ENCODE measurements at places on chromosomes 1 and 21.

DNA sequence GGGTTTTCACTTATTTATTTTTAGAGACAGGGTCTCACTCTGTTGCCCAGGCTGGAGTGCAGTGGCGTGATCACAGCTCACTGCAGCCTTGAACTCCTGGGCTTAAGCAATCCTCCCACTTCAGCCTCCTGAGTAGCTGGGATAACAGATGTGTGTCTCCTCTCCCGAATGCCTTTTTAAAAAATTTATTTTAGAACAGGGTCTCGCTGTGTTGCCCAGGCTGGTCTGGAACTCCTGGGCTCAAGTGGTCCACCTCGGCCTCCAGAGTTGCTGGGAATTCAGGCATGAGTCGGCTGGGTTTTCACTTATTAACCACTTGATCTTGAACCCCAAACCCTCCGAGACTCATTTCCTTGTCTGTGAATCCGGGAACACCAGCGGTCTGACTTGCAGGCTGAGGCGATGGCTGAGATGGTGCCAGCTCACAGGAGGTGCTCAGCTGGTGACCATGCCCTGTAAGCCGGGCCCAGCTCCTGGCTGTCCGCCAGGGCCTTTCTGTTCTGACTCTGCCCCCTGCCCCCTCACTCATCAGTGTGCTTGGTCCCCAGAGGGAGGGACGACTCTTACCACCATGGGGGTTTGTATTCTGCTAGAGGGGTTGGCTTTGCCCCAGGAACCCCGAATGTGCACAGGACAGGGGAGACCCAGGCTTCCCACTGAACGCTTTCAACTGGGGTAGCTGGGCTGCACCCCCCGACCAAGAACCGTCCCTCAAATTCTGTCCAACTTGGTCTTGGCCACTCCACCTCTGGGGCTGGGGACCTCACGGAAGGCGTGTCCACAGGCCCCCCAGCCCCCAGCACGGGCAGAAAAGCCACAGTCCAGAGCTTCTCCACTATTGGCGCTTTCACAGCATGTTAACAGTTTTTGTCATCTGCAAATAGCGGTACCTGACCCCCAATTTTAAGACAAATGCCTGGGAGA, 22.5 kb downstream of the MMEL1 start:
- DNase-seq, result no peak

GRCh38 chr1:17350083-17350482, 21.9 kb upstream of the PADI6 start:
- DNase-seq, result no peak

DNA sequence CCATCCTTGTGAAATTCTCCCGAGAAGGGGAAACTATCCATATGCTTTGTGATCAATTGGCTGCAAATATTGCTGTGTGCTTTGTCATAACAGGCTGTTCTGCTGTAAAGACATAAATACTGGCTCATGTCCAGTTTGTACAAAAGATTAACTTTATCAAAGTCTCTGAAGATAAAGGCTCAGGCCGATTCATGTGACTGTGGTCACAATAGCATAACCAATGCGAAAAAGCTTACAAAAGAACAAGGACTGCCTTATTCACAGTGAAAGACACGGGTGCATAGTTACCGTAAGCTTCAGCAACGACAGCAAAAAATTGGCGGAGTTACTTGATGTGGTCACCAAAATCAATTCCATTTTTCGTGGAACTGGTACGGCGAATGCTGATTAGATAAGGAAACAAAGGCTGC, 173.6 kb upstream of the CHRM3 start:
- DNase-seq, result no peak

DNA sequence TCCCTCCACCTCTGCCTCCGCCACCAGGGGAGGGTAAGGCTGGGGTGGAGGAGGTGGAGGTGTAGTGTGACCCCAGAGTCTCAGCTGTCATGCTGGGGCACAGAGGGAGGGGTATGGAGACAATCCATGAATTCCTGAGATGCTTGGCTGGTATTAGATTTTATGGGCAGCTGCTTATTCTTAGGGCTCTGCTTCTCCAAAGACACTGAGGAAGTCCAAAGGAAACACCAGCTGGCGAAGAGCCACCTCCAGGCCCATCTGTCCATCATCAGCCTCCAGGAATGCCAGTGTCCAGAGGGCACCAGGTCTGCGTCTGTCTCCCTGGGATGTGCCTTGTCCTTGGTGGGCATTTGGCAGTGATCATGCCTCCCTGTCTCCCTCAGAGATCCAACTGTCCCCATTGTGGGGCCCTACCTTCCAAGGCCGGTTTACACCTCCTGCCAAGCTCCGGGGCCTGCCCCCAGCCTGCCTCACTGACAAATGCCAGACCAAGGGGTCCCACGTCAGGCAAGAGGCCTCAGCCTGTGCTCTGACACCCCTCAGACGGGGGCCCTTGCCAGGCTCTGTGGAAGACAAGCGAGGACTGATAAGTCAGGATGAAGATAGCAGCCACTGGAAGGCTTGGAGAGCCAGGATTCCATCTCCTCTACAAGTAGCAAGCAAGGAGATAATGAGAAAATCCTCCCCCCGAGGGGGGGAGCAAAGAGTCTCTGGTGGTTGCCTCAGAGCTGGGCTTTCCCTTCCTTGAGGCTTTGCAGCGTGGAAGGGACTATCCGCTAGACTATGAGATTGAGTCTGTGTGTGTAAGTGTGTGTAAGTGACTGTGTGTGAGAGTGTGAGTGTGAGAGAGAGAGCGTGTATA, 1.6 kb downstream of the TNNI1 start:
- peak; percentile 58 for DNase-seq

GRCh38 chr1:61724813-61725694, at the start of gene TM2D1:
TM2D1 (minus strand) TSS chr1:61725141; CDS start chr1:61725120, 21 bp downstream.
- peak; percentile 78 for DNase-seq

DNA sequence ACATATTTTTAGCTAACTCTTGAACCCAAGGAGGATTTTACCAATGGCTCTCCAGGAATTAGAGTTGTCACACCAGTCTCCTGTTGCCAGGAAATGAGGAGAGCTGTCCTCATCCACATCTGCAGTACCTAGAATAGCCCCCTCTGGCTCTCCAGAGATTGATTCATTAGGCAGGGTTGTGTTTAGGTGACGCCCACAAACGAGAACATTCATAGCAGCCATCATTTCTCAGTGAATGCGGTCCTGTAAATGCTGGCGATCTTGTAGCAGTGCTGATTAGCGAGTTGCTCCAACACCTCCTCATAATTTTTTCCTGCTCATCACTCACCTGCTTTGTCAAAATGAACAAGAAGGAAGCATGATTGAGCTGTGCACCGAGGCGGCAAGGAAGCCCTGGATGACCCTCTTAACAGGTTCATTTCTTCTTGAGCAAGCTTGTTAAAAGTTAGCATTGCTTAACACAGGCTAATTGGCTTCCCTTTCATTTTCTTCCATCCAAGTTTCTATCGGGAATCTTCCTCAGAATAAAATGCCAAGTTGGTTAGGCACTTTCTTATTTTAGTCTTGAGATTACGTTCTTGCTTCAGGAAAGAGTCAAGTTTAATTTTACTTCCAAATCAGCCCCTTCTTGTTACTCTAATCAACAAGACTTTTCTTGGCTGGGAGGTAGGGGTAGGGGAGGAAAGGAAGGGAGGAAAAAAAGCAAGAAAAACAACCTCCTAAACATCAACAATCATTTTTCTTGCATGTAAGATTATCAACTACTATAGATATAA, 16.5 kb upstream of the KLHDC8A start:
- DNase-seq, result no peak

- no peak for DNase-seq
Observed at GRCh38 chr21:25709684-25710265, 24.9 kb downstream of the ATP5PF start.

DNA sequence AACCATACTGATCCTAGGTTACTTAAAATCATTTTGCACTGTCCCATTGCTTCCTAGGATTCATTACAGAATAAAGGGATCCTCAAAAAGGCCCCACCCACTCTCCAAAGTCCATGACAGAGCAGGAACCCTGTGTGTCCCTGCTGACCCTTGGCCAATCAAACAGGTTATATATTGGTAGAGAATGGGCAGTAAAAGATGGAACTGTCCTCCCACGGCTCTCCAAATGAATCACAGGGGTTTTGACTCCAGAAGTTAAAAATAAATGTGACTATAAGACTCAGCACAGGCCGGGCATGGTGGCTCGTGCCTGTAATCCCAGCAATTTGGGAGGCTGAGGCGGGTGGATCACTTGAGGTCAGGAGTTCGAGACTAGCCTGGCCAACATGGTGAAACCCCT, 65.5 kb downstream of the ACOT7 start:
- DNase-seq, result no peak

GRCh38 chr21:41951876-41952567, 1.8 kb downstream of the C2CD2 start:
- no peak for DNase-seq

DNA sequence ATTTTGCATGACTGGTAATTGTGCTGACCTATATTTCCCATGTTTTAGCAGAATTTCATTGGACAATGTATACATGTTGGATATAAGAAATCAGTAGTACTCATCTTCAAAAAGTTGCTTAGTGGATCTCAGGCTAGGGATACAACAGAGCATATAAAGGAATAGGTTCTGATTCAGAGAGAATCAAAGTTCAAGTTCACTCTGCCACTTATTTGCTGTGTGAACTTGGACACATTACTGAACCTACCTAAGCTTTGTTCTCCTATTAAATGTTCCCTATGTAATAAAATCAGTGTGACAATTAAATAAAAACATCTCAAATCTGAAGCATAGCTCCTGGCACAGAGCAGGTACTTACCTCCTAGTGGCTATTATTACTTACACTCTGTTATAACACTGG, 9.3 kb downstream of the CD58 start:
- no peak for DNase-seq

- DNase-seq, result peak; percentile 2
Observed at GRCh38 chr1:105544475-105544874, 1512.0 kb upstream of the PRMT6 start.

- no peak for DNase-seq
Observed at GRCh38 chr1:95636897-95637296, 402.9 kb downstream of the RWDD3 start.

DNA sequence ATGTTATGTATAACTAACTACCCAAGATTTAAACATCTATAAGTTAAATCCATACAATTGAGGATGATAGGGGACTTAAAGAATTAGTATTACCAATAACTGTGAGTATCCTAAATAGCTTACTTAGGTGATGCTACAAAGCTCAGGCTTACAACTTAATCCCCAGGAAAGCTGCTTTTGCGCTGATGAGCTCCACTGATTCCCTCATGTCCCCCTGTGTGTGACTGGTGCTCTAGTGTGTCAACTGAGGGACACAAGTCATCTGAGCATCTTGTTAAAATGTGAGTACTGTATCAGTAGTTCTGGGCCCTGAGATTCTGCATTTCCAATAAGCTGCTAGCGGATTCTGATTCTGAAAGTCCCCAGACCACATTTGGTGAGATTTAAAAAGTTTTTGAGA, 1458.8 kb downstream of the MRPL39 start:
- DNase-seq, result no peak

- no peak for DNase-seq
Observed at GRCh38 chr1:180544050-180544449, 14.7 kb upstream of the OVAAL start.

- DNase-seq, result no peak
Observed at GRCh38 chr1:17877896-17878295, 122.8 kb downstream of the ACTL8 start.

All from A172 (cell line).